HFFc6 (cell line): ENCODE measurements at places on chromosomes 7 and 10. TPM values are rescaled to one million over a fixed set of nuclear protein-coding genes. Genes with fewer than 3 reads are reported as not detected.

Gene OR6B1
- total RNA-seq, result not detected in 3 replicates

Gene IL2RA
- not detected in 3 replicates for total RNA-seq

Gene IRF5
- not detected in 3 replicates for total RNA-seq

- no peak for DNase-seq
These were observed 22.4 kb upstream of the PRSS58 start for GRCh38 chr7:142280263-142280662.

DNA sequence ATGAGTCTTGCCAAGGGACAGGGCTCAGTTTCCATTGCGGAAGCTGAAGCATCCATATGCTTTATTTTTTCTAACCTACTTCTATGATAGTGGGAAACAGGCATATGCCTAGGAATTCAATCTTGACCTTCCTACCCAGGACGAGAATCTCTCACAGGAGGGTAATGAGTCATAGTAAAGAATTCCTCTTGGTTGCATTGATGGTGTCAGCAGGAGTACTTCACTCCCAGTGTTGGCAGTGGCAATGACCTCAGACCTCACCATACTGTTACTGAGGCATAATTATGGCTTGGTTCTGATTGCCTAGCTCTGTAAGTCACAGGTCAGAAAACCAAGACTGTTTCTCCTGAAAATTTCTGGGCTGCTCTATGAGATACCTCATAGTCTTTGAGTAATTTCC, 552.9 kb downstream of the ARL4A start:
- peak; percentile 56 for DNase-seq

Gene PNLIP
- total RNA-seq, result not detected in 3 replicates

GRCh38 chr7:104784686-104785085, 229.3 kb upstream of the KMT2E start:
- no peak for DNase-seq

Gene PDZD7
- 1.2 TPM in 2 replicates for total RNA-seq

DNA sequence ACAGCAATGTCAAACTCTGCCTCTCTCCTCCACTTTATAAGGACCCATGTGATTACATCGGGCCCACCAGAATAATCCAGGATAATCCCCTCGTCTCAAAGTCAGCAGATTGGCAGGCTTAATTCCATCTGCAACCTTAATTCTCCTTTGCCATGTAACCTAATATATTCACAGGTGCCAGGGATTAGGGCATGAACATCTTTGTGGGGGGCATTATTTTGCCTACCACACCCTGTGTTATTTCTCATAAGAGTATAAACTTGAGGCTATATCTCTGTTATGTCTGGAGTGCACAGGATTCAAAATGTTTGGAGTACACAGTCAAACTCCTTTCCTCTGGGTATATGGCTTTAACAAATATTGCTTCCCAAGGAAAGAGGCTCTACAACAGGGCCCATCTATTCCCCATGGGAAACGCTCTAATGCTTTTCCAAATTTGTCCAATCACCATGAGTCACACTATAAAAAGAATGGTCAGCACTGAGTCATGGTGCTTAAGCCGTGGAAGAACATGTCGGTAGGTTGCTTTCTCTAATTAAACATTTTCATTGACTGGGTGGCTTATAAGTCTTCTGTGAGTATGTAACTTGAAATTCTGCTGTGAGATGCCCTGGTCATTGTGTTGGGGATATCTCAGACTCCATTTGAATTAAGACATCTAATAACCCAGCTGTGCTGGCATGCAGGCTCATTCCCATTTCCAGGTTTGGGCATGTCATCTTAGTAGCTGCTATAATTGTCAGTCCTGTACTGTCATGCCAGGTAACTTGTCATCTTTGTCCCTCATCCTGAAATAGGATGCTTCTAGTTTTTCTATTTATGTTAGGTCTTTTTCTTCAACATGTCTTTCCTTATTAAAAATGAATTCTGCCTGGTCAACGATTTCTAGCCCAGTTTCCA, 11.5 kb upstream of the AKR1B10 start:
- peak; percentile 91 for DNase-seq

- DNase-seq, result peak; percentile 57
These were observed 14.2 kb downstream of the KPNA7 start for GRCh38 chr7:99193527-99194220.

Gene ESYT2
- total RNA-seq, result 46.1 and 51.2 TPM in 2 replicates

DNA sequence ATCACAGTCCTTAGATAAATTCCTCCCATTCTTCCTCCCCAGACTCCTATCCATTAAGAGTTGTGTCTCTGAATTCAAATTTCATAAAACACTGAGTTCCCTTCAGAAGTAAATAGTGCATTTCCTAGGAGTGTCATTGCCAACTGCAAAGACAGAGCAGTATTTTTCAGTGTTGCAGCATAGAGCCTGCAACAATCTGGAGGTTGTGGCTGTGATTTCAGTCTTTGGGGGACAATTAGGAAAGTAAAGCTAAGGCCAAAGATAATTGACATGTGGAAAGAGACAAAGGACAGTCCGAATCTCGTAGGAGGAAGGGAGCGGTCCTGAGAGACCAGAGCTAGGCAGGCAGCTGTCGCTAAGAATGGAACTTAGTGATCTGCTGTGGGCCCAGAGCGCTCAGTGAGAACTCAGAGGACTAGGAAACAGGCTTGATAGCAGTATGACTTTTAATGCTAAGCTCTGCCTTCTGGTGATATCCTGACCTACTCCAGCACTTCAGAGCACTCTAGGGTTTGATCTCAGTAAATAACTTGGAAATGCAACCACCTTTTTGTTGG, 46.2 kb downstream of the PRPF18 start:
- no peak for DNase-seq

Gene SLC26A3
- total RNA-seq, result 0.14 TPM in 1 of 3 replicates, not detected in the others

GRCh38 chr10:52146766-52147165, 167.3 kb upstream of the DKK1 start:
- no peak for DNase-seq

Gene ATP6V0E2
- 48.0 to 52.1 TPM (median 49.1 TPM) in 3 replicates for total RNA-seq

Gene GCK
- total RNA-seq, result 0.20 and 0.39 TPM in 2 replicates

Gene TEX47
- total RNA-seq, result not detected in 3 replicates

GRCh38 chr10:129891806-129892205, 72.3 kb downstream of the EBF3 start:
- no peak for DNase-seq

DNA sequence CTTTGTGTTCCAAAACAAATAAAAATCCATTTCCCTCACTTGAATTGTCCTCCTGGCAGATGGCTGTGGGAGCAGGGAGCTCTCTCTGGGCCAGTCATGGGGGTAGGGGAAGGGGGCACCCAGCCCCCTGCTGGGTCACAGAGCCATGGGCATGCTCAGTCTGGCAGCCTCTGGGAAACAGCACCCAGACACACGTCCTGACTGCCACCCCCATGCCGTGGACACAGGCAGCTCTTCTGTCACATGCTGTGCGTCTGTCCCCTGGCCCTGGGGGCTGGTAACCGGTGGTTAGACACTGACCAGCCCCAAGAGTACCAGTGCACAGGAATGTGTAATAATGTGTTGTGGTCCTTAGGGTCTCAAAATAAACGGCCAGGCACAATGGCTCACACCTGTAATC, 47.0 kb downstream of the RASGEF1A start:
- DNase-seq, result no peak

Gene EBF3
- 0.07 to 0.14 TPM in 2 of 3 replicates, not detected in the other for total RNA-seq

GRCh38 chr7:75599244-75599781, 107.2 kb downstream of the SPDYE5 start:
- no peak for DNase-seq

DNA sequence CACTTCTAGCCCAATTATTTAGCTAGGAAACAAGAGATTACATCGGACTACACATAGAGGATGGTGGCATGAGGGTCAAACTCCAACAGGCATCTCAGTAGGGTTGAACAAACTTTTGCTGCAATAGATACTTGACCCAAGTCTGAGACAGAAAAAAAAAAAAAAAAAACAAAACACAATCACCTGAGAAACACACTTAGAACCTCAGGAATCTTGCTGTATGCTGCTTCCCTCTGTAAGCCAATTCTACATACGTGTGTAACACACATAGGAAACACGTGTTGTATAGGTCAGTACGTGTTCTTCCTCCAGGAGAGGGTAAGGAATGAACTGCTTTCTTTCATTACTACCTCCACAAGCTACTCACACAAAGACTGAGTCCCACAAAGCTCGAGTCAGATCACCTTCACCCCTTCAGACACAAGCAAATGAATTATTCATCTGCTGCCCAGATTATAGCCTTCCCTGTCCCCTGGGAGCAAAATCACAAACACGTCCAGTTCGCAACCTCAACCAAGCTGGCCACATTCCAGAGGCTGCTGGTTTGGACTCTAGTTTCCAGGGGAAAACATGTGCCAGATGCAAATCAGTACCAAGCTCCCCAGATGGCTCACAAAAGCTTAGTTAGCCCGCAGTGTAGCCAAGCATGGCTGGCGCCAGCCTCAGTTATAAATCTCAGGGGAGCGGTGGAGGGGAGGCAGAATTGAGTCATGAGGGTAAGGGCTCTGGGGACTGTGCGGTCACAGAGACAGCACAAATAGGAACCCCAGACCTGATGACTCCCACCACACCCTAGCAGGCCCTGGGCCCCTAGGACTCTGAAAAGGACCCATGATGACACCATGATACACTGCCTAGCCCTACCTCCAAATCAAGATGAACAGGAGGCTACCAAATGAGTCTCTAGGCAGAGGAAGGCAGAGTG, 15.1 kb downstream of the PSAP start:
- peak; percentile 83 for DNase-seq

Gene SLC16A9
- total RNA-seq, result not detected in 3 replicates

DNA sequence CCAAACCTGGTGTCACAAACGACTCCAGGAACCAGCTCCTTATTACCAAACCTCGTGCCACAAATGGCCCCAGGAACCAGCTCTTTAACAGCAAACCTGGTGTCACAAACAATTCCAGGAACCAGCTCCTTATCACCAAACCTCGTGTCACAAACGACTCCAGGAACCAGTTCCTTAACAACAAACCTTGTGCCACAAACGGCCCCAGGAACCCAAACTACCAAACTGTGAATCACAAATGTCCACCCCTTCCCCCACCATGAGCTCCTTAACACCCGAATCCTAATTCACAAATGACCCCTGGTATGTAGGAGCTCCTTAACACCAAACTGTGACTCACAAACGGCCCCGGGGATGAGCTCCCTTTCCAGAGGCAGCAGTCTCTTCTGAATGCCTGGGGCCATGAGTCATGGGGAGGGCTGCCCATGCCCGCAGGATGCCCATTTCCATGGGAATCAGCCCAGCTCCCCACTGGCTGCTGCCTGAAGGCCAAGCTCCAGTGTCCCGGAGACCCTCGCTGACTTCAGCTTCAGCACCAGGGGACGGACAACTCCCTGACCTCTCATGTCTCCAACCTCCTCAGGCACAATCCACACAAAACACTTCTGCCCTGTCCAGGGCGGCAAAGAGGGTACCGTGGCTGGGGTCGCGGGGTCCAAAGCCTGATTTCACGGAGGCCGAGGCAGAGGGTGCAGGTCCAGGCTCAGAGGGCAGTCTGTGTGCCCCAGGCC, 213.1 kb downstream of the ELFN1 start:
- DNase-seq, result peak; percentile 92

Gene OR2A5
- not detected in 3 replicates for total RNA-seq

DNA sequence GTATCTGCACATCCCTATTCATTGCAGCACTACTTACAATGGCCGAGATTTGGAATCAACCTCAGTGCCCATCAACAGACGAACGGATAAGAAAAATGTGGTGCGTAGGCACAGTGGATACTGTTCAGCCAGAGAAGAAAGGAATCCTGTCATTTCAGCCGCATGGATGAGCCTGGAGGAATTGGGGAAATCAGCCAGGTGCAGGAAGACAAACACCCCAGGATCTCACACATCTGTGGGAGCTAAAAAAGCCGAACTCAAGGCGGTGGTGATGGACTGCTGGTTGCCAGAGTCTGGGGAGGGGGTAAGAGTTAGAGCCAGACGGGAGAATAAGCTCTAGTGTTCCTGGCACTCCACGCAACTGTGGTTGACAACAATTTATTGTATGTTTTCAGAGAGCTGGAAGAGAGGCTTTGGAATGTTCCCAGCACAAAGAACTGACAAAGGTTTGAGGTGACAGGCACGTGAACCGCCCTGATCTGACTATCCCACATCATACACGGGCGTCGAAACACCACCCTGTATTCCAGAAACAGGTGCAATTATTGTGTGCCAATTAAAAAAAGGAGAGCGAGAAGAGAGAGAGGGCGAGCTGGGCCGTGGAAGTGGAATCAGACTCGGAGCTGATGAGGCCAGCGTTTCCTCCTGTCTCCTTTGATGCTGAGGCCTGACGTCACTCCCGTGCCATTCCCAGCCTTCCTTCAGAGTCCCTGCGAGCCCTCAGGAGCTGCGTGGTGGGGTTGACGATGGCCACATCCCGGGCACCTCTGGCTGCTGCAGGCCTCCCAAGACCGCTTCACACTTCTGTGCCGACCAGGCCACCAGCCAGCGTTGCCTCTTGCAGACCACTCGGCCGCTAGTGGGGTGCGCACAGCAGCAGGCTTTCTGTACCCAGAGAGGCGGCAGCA, 189.5 kb downstream of the DNAJB6 start:
- DNase-seq, result no peak

Gene LUC7L2
- 58.8 to 59.9 TPM (median 59.8 TPM) in 3 replicates for total RNA-seq

Gene SFTPD
- total RNA-seq, result not detected in 2 replicates

DNA sequence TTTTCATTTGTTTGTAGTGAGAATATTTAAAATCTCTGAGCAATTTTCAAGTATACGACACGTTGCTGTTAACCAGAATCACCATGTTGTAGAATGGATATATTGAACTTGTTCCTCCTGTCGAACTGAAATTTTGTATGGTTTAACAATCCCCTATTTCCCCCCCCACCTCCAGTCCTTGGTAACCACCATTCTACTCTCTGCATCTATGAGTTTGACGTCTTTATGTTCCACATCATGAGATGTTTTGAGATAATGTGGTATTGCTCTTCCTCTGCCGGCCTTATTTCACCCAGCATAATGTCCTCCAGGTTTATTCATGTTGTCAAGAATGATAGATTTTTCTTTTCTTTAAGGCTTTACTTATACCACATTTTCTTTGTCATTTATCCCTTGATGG, 17.4 kb upstream of the PRKCQ start:
- no peak for DNase-seq

GRCh38 chr7:107691716-107692115, 31.1 kb downstream of the SLC26A4 start:
- DNase-seq, result no peak
